ENCODE measurements at places on chromosomes 7 and 10. TPM values are rescaled to one million over a fixed set of nuclear protein-coding genes. Genes with fewer than 3 reads are reported as not detected.

DNA sequence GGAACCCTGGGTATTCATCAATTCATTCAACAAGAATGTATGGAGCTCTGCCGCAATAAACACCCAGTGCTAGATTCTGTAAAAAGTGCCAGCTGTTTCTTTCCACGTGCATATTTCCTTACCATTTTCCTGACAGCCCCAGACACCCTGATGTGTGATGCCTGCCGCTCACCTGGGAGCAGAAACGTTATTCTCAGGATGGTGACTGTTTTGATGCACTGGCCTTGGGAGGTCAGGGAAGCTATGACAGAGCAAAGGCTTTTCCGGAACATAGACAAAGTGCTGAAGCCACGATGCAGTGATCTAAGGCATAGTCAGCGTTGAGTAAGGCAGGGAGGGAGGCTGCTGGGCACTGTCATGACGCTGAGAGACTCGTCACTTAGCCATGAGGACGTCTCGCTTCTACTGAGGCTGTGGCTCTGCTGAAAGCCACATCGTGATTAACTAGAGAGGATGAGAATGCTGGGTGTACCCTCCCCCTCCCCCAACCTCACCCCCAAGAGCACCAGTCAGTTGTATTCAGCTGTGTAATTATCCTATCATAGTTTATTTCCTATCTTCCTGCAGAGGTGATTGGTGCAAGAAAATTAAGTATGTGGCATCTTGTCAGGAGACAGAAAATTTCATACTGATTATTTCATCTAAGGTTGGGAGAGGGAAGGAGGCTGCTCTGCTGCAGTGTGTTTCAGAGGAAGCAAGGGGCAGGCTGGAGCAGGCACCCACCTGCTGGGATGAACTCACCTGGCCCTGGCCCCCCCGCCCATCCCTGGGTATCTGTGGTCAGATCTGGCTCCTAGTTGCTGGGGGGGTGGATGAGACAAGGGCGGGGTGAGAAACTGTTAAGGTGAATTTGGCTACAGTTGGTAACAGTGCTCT, 48.8 kb upstream of the SMNDC1 start:
- DNase-seq = no peak

DNA sequence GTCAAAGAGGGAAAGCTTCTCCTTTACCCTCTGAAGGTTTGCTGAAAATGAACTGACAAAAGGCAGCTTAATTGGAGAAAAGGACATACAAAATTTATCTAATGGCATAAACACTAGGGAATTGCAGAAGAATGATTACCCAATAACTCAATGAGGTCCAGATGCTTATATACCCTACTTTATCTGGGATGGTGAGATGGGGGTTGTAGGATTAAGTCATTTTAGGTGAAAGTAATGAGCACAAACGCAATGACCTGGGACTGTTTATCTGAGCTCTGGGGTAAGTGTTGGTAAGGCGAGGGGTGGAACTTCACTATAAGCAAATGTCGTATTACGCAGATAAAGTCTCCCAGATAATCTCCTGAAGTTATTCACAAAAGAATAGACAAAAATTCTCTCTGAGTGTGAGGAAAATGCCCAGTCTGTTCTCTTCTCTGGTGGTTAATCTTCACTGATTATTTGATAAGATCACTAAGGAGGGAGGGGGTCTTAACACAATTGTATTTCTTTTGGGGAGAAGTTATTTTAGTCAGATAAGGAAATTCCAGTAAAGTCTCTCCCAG, 1067.8 kb downstream of the DNAJB9 start:
- DNase-seq = no peak

- no peak for DNase-seq
These were observed 29.1 kb downstream of the RHEB start for GRCh38 chr7:151490456-151491105.

Gene ZNF736
- total RNA-seq = 21.7 TPM

- DNase-seq = no peak
These were observed 954.3 kb downstream of the CNTNAP2 start for GRCh38 chr7:147070886-147071285.

GRCh38 chr10:59563531-59563930, 146.1 kb downstream of the SLC16A9 start:
- DNase-seq = no peak

Gene CTAGE15
- total RNA-seq = not detected

Gene CISD1
- total RNA-seq = 12.4 TPM

DNA sequence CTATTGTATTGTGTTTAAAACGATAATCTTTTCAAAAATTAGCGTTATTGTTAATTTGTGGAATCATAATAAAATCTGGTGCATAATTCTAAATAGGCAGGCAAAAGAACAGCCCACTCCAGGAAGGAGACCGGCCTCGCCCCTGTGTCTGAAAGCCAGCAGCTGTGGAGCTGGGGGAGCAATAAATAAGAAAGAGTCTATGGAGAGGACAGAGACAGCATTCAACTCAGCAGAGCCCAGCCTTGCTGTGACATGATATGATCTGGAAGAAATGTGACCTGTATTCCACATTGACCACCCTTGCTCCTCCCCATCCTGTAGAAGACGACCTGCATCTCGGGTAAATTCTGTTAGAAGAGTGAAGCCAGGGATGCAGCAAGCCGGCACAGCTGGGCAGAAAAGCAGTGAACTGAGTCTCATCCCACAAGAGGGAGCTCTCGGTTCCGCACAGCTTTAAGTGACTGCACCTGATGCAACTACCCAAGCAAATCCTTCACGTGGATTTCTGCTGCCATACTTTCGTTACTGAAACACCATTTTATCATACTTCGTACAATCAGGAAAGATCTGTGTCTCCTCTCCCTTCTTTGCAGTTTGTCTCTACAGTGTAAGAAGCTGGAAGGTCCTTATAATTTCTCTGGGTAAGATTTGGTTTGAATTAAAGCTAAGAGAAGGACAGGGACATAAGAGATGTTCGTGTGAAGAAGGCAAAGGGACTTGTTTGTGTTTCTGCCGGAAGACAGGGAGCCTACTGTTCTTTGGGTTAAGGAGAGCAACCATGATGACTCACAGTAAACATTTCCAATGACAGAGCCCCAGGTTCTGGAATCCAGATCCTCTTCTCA, 427.1 kb downstream of the GPAM start:
- DNase-seq = peak; percentile 22

DNA sequence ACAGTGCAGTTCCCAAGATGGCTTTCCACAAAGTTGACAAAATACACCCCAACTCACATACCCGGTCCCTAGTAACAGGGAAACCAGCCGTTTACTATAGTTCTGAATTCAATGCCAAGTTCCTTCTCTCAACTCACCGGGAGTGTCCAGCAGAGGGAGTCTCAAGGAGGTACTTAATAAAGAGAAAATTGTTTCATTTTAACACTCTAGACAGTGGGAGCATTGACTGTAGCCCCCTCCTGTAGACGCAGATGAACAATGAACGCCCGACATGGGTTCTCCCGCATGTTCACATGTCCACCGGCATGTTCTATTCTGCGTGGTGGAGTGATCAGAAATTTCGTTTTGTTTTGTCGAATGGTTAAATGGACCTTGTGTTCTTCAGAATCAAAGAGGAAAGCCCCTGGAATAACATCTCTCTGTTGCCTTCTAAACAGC, 1.9 kb downstream of the HIPK2 start:
- peak; percentile 74 for DNase-seq
